ENCODE measurements at places on chromosomes 13 and 19.

- no peak for DNase-seq
Observed at GRCh38 chr19:7846155-7846646, 16.2 kb downstream of the EVI5L start.

DNA sequence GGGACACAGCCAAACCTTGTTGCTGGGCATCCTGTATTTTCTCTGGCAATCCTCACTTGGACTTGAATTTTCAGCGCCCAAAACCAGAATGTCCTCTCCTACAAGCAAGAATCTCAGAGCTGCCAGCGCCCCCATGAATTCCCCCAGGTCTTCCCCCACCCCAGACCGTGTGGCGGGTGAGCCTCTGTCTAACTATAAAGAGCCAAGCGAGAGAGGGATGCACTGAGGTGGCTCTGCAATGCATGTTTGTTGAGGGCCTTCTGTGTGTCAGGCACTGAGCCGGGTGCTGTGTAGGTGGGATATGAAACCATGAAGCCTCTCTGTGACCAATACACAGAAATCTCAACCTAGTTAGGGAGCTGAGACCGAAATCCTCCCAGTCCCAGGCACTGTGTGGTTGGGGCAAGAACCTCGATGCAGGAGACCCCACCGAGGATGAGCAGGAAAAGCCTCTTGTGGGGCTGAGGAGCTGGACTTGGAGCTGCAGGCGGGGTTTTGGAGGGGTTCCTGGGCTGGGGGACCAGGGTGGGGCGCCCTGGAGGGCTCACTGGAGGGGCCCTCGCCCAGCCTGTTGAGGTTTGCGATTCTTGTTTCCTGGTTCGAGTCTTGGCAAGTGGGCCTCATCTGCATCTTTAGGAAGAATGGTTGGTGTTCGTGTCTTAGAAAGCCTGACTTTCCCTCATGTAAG lies 12.4 kb upstream of the PROZ start:
- no peak for DNase-seq

GRCh38 chr13:32589471-32589870 lies 3.2 kb downstream of the PDS5B start:
- DNase-seq: no peak

- no peak for DNase-seq
Observed at GRCh38 chr13:32850316-32851052, 165.7 kb upstream of the KL start.

DNA sequence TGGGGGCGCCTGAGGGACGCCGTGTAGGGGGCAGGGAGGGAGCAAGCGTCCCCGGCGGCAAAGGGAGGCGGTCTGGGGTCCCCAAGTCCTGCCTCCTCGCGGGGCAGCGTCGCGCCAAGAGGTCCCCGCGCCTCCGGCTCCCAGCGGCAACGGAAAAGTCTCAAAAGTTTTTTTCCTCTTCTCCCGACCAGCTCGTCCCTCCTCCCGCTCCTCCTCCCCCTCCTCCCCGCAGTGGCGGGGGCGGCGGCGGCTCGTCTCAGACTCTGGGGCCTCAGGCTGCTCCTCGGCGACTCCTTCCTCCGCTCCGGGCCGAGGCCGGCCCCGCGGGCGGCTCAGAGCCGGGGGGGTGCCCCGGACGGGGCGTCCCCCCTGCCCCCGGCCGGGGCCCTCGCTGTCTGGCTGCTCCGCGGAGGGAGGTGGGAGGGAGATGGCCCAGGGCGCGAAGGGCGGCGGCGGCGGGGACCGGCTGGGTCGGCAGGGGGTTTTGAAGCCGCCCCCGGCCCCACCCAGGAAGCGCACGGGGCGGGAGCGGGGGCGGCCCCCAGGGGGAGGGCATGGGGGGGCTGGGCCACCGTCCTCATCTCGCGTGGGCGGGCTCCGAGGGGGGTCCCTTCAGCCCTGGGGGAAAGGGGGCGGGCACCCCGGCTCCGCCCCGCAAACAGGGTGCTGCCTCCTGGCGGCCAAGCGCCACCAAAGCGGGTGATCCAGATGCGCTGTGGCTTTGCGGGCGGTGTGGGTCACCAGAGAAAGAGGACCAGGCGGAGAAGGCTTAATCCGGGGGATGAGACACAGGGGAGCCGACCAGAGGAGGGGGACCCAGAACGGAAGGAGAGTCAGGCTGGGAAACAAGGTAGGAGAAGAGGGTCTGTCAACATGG lies at the start of gene TGFB1:
Gene TGFB1 (minus strand): TSS at position 457 of the 877 bp plus-strand sequence. CDS start 878 bp downstream, outside the sequence.
- DNase-seq: no peak

- no peak for DNase-seq
Observed at GRCh38 chr19:19900139-19900728, 512 bp upstream of the ZNF93 start.

- DNase-seq: no peak
Observed at GRCh38 chr13:96743296-96744089, 250.8 kb downstream of the OXGR1 start.

GRCh38 chr13:30037306-30037705 lies 186.9 kb upstream of the UBL3 start:
- DNase-seq: no peak

GRCh38 chr19:54420383-54421168 lies 5.3 kb downstream of the TTYH1 start:
- DNase-seq: no peak

GRCh38 chr19:31553112-31553845 lies 204.0 kb upstream of the TSHZ3 start:
- DNase-seq: no peak

DNA sequence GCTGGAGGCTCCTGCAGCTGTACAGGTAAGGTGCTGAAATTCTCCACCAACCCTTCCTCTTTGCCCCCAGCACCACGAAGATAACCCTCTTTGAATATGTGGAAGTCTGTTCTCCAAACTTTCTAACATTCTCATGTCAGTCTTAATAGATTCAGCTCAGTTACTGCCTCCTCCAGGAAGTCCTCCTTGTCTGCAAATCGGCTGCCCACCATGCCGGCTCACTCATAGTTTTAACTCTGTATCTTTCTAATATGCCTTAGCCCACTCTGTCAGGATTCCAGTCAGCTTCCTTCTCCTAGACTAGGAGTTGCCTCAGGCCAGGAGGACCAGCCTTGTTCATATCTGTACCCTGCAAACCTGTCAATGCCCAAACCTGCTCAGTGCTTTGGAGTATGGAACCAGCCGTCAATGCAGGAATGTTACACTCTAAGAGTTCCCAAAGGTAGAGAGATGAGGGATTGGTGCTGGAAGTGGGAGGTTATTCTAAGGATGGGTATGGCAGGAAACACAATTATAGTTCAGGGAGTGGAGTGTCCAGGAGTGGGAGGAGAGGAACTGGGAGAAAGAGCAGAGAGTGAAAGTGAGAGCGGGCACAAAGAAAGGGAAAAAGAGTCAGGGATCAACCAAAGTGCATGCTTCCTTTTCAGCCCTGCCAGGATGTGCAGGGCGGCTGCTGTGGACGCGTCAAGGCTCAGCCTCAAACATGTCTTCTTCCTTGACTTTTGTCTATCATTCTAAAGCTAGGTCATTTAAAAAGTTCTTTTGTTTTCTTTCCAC lies 38.0 kb upstream of the ALOX5AP start:
- no peak for DNase-seq

DNA sequence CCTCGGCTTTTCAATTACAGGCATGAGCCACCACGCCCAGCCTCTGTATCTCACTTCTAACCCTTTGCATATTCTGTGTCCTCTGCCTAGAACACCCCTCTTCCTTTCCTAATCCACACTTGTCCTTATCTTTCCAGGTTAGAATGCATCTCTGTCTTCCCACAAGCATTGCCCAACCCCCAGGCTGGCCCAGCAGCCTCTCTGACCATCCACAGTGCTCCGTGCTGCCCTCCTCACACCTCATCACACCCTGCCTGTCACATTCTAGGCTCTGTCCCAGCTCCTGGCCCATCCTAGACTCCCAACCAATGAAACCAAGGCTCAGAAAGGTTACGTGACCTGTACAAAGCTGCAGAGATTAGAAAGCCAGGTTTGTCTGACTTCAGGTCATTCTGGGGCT lies 11.3 kb downstream of the JAK3 start:
- DNase-seq: no peak

GRCh38 chr13:107450431-107450830 lies 764.9 kb downstream of the LIG4 start:
- DNase-seq: no peak

DNA sequence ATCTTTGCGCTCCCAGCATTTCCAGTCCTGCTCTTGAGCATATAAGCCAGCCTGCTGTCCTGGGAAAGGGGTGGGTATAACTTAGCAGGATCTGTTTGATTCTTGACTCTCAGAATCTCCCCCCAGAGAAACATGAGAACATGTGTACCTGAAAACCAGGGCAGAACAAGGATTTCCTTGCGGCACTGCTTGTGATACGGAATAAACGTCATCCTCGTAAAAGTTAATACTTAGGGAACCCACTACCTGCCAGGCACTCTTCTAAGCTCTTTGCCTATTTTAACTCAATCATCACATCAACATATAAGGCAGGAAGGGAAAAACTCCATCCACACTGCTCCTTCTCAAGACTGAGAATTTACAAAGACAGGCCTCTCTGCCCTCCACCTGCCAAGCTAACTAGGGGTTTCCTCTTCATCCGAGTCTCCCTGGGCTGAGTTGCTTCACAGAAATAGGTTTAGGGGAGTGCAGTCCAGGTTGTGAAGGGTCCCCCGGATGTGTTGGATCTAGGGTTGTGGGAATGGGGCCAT lies 1.1 kb downstream of the ZNF653 start:
- DNase-seq: no peak

GRCh38 chr19:41144403-41144802 lies 30.2 kb downstream of the CYP2F1 start:
- peak; percentile 45 for DNase-seq

DNA sequence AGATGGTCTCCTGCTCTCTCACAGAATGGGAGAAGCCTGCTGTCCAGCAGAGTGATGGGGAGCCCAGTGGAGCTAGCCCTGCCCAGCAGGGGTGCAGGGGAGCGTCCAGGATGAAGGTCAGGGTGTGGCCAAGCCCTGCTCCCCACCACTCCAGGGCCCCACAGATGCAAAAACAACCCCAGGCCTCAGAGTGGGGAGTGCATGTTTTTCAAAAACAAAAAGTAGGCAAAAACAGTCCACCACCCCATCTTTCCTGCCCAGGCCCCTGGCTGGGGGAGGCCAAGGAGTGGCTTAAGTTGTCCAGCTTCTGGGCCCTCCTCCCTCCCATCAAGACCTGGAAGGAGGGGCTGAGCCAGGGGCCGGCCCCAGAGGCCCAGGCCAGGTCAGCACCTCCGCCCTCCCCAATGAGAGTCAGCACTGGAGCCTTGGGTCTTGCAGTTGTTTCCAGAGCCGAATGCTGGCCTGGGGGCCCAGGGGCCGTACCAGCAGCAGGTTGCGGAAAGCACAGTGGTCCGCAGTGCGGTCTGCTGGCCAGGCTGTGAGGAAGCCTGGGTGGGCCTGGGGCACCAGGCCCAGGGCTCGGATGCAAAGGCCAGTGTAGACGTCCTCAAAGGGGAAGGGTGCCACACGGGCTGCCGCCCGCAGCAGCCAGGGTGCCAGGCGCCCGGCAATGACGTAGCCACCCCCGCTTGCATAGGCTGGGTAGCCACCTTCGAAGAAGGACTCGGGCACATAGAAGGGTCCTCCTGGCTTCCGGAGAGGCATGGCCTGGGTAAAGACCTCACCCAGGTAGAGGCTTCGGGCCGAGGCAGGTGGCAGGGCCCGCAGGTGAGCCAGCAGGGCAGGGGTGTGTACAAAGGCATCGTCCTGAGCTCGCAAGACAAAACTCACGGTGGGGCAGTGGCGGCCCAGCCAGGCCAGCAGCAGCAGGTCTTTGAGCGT lies 1.7 kb downstream of the B3GNT8 start:
- no peak for DNase-seq

- no peak for DNase-seq
Observed at GRCh38 chr13:20980430-20980829, 77.9 kb upstream of the XPO4 start.

DNA sequence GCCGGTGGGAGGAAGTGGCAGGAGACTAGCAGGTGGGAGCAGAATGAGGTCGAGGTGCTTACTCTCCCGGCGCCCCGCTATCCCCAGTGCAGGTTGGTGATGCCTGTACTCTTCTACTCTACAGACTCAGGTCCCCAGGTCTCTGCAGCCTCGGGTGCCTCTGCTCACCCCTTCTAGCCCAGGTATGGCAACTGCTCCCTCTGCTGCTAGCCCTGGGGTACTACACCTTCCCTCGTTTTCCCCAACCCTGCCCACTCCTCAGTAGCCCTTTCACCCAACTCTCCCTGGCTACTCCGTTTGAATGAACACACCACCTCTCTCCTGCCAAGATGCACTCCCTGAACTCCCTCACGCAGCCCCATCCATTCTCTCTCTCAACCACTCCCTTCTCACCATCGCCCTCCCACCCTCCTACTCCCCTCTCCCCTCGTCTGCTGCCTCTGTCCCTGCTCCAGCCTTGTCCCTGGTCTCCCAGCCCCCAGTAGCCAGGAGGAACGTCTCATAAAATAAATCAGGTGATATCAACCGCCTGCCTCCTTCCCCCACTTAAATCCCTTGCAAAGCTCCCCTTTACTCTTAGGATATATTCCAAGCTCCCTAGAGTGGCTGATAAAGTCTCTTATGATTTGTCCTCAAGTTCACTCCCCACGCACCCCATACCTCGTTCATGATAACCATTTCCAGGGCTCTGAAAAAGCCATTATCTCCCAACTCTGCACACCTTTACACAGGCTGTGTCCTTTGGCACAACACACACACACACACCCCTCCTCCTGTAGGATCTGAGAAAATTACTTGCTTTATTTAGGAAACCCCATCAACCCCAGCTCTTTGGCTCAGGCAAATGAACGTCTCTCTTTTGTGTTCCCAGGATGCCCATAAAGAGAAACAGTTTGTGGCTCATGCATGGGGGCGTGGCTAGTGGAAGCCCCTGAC lies 8.2 kb upstream of the MEIS3 start:
- peak; percentile 36 for DNase-seq

GRCh38 chr19:49590971-49591730 lies at the start of gene PRR12:
Gene PRR12, plus strand, starts transcription at chr19:49591182. Its CDS starts 473 bp downstream, at chr19:49591655.
- peak; percentile 62 for DNase-seq

GRCh38 chr13:74657765-74658164 lies 523.6 kb upstream of the KLF12 start:
- DNase-seq: no peak

DNA sequence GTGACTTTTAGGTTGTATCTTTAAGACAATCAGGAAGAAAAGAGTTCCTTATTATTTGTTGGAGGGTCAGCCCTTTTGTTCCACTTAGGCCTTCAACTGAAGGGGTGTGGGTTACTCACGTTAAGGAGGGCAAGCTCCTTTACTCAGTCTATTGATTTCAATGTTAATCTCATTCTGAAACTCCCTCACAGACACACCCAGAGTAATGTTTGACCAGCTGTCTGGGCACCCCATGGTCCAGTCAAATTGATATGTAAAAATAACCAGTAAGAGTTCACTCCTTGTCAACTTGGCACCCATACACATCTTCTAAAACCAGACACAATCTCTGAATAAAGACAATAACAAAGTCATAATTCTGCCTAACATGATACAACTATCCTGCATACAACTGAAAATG lies 292.9 kb downstream of the KLF5 start:
- DNase-seq: no peak

GRCh38 chr19:3785938-3786824 lies at the start of gene MATK:
Gene MATK, minus strand, starts transcription at chr19:3786381. Its CDS starts 1,246 bp downstream, at chr19:3785135.
- no peak for DNase-seq

- DNase-seq: no peak
Observed at GRCh38 chr13:90830782-90831181, 516.7 kb upstream of the MIR17HG start.

GRCh38 chr19:30498707-30499106 lies 126.5 kb downstream of the ZNF536 start:
- no peak for DNase-seq
